CD14-positive monocyte (primary cell): ENCODE measurements at places on chromosomes 3 and 15.

GRCh38 chr15:49148727-49149126 is 6.7 kb downstream of the COPS2 start:
- DNase-seq: peak; percentile 27

DNA sequence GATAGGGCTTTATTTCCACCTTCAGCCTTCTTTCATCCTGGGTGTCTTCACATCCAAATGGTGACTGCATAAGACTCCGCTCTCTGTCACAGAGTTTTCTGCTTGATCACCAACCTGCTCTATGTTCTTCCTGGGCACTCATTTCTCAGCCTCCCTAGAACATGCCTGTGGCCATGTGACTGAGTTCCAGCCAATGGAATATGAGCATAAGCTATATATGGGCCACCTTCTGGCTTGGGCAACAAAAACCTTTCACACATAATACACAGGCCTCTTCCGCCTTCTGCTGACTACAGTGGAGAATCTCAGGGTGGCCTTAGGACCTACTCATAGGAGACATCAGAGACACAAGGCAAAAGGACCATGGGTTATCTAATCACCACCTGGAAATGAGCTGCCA is 51.2 kb upstream of the MED12L start:
- no peak for DNase-seq

- no peak for DNase-seq
These were observed 82.2 kb downstream of the SRGAP3 start for GRCh38 chr3:9167222-9167621.

DNA sequence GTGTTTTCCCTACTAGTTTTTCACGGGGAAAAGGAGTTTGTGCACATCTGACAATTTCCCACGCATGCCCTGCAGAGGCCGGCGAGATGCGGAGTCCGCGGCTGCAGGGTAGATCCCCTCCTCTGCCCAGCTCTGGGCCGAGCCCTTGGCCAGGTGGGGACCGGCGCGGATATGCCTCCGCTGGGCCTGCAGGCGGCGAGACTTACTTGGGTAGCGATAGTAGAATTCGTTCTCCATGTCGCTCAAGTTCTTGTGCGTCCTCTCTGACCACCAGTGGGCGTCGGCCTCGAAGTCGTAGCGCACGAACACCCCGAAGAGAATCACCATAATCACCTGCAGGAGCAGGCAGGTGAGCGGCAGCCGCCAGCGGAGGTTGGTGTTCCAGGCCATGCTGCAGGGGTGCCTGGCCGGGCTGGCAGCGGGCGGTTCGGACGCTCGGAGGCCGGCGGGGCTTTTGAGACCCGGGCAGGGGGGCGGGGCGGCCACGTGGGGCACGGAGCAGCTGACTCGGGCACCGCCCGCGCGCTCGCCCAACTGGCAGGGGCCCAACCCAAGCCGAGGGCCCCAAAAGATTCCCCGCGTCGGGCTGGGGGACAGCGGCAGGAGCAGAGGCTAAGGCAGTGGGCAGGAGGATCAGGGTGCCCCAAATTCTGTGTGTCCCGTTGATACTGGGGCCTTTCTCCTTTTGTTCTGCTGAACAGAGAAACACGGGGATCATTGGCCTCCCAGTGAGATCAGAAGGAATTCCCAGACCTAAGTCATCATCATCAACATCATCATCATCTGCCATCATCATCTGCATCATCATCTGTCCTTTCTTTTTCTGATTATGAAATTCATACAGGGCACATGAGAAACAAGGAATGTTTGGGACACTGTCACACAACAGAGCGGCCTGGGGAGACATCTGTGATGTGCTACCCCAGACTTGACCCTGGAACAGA is at the start of gene RHCG:
TSS of gene RHCG (minus strand) at position 429 of the 944 bp plus-strand sequence. CDS start at position 390, 39 bp downstream.
- no peak for DNase-seq

DNA sequence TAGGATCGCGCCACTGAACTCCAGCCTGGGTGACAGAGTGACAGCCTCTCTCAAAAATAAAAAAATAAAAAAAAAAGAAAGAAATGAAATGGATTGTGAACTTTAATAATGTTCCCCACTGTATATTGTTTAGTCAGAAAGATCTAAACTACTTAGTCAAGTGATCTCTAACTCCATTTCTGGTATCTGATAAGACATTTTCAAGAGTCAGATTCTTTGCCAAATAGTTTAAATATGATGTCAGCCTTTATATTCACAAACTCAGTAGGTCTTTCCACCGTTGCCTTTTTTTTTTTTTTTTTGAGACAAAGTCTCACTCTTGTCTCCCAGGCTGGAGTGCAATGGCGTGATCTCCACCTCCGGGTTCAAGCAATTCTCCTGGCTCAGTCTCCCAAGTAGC is 29.0 kb upstream of the OSBPL11 start:
- no peak for DNase-seq

- DNase-seq: no peak
These were observed 60.5 kb downstream of the ADAMTS17 start for GRCh38 chr15:100281096-100281917.

- no peak for DNase-seq
These were observed 81.5 kb downstream of the SLC25A26 start for GRCh38 chr3:66302288-66302687.

DNA sequence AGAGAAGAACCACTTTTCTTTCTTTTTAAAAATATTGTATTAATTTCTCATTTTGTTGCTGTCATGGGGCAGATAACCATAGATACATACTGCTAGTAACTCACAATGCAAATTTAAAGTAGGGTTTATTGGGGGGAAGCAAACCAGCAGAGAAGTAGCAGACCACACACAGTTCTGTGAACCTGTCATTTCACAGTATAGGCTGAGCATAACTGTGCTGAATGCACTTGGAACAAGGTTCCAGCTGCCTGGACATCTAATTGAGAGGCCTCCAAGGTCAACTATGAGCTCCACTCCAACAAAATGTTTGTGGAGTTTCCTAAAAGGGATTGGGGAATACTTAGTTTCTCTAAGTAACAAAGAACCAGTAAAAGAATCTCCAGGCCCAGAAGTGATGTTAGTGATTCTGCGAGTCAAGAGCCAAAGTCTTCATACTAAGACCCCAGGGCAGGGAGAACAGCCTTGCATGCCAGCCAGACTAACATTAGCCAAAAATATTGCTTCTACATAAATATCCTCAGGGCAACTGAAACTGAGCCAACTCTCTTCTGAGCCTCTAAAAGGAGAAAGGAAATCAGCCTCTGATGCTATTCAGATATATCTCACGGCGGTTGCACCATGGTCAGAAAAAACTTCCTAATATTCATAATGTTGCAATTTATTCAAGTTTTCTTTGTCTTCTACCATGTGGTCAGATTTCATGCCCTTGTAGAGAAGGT is 856.4 kb upstream of the ALCAM start:
- DNase-seq: no peak

DNA sequence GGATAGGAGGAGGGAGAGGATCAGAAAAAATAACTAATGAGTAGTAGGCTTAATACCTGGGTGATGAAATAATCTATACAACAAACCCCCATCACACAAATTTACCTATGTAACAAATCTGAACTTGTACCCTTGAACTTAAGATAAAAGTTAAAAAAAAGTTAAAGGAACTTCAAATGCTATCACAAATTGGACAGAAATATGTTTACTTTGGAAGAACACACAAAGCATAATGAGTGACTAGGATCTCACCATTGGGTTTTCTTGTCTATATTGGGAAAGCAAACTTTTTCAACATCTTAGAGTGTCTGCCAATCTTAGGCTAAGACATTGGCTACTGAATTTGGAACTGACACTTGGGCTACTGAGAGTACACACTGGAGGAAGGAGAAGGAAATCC is 140.4 kb downstream of the THRB start:
- no peak for DNase-seq
